ENCODE measurements at places on chromosomes 2 and 18.

DNA sequence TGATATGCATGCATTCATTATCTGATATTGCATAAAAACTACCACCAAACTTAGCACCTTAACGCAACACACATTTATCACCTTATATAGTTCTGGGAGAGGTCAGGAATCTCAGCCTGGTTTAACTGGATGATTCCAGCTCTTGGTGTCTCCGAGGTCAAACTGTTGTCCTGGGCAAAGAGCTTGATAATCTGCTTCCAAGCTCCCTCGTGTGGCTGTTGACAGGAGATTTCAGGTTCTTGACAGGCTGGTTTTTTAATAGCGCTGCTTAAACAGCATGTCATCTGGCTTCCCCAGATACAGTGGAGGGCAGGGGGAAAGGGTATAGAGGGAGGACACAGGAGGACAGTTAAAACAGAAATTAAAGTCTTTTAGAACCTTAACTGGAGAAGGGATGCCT, 785.0 kb downstream of the CNTNAP5 start:
- no peak for DNase-seq

GRCh38 chr2:109719871-109720270, 74.2 kb upstream of the RGPD5 start:
- no peak for DNase-seq

GRCh38 chr2:164831887-164832286, 9.7 kb downstream of the COBLL1 start:
- DNase-seq: no peak

DNA sequence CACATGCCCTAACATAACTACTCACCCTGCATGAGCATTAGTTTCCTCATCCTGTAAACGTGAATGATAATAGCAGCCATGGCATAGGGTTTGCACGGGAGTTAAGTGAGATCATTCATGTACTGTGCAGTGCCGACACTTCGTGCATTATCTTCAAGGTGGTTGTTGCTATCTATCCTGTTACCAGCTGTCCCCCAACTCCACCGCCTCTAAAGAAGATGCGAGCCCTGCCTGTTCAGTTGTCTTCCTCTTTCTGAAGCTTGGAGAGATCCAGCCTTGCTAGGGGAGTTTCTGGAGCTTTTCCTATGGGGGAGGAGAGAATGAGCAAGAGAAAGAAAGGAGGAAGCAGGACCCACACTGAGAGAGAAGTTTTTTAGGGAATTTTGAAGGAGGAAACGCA, 34.4 kb downstream of the YPEL5 start:
- no peak for DNase-seq

GRCh38 chr2:40220177-40220925, 231.5 kb downstream of the SLC8A1 start:
- no peak for DNase-seq

GRCh38 chr18:59085797-59086196, 53.9 kb upstream of the SEC11C start:
- no peak for DNase-seq

GRCh38 chr2:3334392-3335345, 42.9 kb downstream of the EIPR1 start:
- DNase-seq: no peak

DNA sequence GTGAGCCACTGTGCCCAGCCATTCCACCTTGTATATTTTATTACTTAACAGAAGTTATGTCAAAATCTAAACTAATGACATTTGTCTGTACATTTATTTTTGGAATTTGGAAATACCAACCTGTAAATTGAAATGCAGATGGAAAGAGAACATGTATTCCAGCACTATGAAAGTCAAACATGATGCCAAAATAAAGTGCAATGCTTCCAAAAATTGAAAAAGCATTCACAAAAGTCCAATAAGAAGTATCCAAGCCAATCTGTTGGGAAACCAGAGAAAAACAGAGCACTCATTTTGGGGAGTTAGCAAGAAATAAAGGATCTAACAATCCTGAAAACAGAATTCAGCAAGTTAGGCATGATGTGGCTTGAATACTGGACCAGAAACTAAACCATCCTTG, 30.3 kb upstream of the NARS1 start:
- DNase-seq: no peak

GRCh38 chr2:181725476-181725875, 45.2 kb upstream of the NEUROD1 start:
- no peak for DNase-seq

GRCh38 chr2:227717687-227718567, at the start of gene SLC19A3:
SLC19A3 (minus strand) TSS chr2:227718028; CDS start chr2:227702318, 15,710 bp downstream.
- no peak for DNase-seq

- no peak for DNase-seq
Observed at GRCh38 chr2:43486603-43487002, 109.2 kb downstream of the THADA start.

- DNase-seq: peak; percentile 45
Observed at GRCh38 chr18:62523631-62524439, 1.0 kb downstream of the ZCCHC2 start.

- DNase-seq: no peak
Observed at GRCh38 chr18:37563931-37564392, 1.6 kb downstream of the CELF4 start.

GRCh38 chr2:106356291-106356690, 111.9 kb downstream of the RGPD3 start:
- DNase-seq: no peak

DNA sequence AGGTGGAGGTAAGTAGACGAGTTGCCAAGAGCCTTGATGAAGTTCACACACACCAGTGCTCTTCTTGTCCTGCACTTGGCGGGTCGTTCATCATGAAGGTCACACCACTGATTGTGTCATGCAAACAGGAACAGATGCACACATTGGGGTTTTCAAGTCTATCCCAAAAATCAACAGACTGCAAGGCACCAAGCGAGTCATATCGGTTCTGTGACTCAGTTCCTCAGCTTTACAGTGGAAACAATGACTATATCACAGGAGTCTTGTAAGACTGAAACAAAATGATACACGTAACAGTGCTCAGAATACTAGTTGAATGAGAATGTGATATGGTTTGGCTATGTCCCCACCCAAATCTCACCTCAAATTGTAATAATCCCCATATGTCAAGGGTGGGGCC, 526.9 kb upstream of the ID2 start:
- no peak for DNase-seq

- DNase-seq: no peak
Observed at GRCh38 chr2:28436525-28437051, 43.9 kb downstream of the FOSL2 start.

GRCh38 chr18:37258131-37258530, 307.5 kb downstream of the CELF4 start:
- DNase-seq: no peak

DNA sequence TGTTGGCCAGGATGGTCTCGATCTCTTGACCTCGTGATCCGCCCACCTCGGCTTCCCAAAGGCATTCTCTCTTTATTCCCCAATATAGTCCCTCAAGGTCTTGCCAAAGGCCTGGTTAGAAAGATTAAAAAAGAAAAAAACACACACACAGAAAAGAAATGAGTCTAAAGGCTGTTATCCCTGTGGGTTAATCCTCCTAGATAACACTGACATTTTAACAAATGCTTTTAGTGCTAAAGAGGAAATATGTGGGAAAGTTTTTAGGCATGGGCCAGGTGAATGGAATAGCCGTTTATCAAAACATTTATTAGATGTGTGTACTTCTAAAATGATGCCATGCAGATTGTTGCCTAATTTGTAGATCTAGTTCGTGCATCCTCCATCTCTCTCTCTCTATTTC, 261.6 kb upstream of the FN1 start:
- no peak for DNase-seq

DNA sequence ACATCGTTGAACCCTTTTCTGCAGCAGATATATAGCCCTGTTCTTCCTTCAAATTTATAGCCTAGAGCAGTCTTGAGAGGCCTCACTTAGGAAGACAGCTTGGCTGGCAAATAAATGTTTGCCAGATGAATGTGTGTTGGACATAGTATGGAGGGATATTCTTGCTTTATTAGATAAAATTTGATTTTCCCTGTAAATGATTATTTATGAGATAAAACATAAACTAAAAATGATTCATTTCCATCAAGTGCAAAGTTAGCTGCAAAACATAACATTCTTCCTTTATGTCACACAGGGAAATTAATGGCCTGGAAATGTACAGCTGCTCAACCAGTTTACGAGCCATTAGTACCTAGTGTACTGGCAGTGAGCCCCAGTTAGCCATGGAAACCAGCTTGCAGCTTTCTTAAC, 82.5 kb downstream of the LIMS1 start:
- no peak for DNase-seq

- no peak for DNase-seq
Observed at GRCh38 chr2:112342067-112342550, 66.7 kb downstream of the ZC3H6 start.

GRCh38 chr2:217625557-217626169, 377.1 kb downstream of the TNS1 start:
- no peak for DNase-seq

GRCh38 chr2:172350839-172351479, 76.4 kb upstream of the ITGA6 start:
- no peak for DNase-seq

GRCh38 chr2:236939271-236939670, 146.4 kb upstream of the COPS8 start:
- no peak for DNase-seq

DNA sequence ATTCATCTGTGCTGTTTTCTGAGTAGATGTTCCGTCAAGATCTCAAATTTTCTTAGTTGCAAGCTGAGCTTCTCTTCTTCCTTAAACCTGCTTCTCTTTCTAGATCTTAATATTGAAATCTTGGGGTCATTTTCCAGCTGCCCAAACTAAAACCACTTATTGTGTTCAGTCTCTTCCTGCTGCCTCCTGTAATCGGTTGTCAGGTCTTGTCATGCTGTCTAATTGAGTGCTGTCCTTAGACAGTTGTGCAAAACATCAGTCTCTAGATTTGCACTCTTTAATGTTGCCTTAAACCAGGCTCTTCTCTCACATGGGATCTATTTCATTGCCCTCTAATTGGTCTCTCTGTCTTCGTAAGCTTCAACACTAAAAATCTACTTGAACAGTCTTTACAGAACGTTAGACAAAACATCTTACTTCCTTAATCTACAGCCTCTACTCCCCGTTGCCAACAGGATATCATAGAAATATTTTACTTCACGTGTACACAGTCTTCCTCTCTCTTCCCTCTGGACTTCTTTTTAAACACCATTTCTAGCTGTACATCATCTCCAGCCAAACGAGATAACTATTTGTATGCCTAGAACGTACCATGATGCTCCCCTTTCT, 34.9 kb downstream of the GPD2 start:
- DNase-seq: no peak

- DNase-seq: no peak
Observed at GRCh38 chr2:204312105-204312504, 233.2 kb upstream of the PARD3B start.

GRCh38 chr18:9574473-9575115, 39.8 kb downstream of the PPP4R1 start:
- no peak for DNase-seq

GRCh38 chr2:155223781-155224406, 525.4 kb downstream of the KCNJ3 start:
- DNase-seq: no peak

- no peak for DNase-seq
Observed at GRCh38 chr18:9495916-9496705, 20.8 kb downstream of the RALBP1 start.

DNA sequence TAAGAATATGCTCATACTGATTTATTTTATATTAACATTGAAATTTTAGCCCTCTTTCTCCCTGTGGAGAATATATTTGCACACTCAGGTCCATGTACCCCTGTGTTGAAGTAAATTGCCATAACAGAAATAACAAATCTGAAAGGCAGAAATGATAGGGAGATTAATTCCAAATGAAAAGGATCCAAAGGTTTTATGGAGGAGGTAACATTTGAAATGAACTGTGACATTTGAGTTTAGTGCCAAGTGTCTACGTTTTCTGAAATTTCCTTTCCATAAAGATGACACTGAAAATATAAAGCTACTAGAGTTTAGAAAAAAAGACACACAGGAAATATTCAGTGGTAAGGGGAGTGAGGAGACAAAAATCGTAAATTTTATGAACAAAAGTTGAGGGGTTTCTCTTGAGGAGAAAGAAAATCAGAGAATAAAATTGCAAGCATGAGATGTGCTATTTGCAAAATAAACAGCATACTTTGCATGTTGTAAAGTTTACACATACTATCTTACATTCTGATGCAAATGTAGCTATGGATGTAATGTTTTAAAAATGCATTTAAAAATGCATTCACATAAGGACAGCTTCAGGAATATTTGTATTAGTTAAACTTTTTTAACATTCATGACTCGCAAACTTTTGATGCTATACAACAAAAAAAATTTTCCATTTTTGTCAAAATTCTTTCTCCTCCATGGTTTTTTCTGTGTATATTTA, 69.5 kb downstream of the BAZ2B start:
- DNase-seq: no peak

GRCh38 chr2:6446938-6447608, 418.6 kb downstream of the CMPK2 start:
- no peak for DNase-seq

DNA sequence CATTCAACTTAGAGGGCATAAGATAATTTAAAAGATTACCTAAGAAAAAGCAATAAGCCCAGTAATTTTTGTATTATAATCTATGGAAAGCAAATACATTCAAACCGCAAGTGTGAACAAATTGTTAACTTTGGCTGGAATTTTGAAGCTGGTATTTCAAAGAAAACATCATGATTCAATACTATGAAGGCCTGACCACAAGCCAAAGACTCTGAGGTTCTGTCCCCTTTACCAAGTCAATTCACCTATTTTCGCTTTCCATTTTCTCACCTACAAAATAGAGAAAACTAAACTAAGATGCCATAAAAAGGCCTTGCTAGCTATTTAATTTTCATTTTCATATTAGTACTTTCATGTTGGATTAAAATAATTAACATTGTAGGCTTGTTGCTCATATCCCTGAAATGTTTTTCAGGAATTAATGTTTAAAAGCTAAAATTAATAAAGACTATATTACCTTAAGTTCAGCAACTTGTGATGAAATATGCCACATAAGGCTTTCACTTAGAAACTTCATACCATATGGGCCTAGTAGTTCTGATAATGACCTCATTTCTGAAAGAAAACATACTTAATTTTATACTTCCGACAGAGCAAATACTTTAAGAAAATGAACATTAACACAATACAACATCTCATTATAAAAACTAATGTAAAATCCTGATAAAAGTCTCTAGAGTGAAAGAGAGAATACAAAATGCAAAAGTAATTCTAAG, 85.7 kb upstream of the FRZB start:
- DNase-seq: no peak

Data from activated CD4-positive, alpha-beta T cell treated with anti-CD3 and anti-CD28 coated beads, Interleukin-2, amount 50 U/mL, for 1 hour (primary cell).